ENCODE measurements at places on chromosomes 16 and 17.
A peak's percentile ranks its signal among the peaks of the same experiment; 100 is the strongest.

DNA sequence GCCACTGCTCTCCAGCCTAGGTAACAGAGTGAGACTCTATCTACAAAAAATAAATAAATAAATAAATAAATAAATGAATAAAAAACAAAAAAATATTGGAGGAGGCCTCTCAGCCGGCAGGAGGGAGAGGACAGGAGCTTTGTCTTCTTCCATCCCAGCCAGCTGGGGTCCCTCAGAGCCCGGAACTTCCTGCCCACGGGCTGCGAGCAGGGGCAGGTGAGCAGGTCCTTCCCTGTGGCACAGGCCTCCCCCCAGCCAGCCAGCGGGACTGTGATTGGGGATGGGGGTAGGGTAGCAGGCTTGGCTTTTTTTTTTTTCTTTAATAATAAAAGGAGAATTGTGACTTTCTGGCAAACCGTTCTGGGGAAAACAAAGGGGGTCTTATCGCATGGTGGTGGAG lies 10.1 kb downstream of the SMTNL2 start:
- no peak for DNase-seq

- peak; percentile 12 for DNase-seq
Observed at GRCh38 chr17:48307814-48308411, 122.1 kb downstream of the SKAP1 start.

DNA sequence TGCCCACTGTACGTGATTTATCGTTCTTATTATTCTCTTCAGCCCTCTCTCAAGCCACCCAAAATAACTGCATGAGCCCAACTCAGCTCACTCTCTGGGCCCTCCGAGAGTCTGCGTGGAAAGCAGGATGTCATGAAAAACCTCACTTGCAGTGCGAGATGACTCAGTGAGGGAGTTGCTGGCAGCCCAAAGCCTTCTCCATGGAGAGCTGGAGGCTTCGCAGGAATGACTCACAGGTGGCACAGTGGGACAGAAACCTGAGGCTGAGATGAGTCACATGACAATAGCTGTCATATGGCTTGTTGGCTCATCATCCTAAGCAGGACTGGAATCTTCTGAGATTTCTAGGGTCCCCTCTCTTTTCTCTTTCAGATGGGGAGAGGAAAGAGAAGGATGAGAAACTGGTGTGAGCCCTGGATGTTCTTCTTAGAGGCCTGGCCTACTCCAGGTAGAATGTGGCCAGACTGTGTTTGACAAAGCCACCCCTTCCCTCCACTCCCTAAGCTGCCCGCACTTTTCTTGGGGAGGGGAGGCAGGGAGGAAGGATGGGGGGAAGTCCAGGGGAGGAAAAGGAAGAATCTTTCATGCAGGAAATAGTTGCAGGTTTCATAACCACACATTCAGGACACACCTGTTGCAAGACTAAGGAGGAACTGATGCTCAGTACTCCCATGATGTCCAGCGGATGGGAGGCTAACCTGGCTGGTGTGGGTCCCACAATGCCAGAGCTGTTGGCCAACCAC lies 160.6 kb upstream of the RPL38 start:
- DNase-seq: no peak

DNA sequence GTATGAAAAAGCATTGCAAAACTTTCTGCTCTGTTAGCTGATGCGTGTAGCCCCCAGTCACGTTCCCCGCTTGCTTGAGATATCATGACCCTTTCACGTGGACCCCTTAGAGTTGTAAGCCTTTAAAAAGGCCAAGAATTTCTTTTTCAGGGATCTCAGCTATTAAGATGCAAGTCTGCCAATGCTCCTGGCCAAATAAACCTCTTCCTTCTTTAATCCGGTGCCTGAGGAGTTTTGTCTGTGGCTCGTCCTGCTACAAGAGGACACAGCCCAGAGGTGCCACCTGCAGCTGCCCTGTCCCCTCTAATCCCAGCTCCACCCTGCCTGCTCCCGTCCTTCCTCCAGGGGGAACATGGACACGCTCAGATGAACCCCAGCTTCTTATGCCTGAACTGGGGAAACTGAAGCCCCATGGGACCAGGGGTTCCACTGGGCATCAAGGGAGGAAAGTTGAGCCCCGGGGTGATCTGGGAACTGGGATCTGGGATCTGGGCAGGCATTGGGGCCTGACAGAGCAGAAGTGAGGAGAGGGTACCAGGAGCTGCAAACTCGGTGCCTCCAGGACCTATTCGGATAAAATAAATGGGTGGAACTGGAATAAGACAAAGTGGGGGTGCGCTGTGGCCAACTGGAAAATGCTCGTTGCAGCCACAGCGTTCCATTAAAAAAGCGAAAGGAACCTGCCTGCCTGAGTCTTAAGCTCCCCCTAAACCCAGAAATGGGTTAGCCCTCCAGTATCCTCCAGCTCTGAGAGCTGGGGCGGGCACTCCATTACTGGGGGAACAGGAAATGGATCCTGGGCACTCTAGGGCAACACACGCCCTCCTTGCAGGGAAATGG lies 19.7 kb downstream of the QPRT start:
- DNase-seq: no peak

GRCh38 chr17:307741-308507 lies 44.7 kb downstream of the RPH3AL start:
- DNase-seq: no peak

DNA sequence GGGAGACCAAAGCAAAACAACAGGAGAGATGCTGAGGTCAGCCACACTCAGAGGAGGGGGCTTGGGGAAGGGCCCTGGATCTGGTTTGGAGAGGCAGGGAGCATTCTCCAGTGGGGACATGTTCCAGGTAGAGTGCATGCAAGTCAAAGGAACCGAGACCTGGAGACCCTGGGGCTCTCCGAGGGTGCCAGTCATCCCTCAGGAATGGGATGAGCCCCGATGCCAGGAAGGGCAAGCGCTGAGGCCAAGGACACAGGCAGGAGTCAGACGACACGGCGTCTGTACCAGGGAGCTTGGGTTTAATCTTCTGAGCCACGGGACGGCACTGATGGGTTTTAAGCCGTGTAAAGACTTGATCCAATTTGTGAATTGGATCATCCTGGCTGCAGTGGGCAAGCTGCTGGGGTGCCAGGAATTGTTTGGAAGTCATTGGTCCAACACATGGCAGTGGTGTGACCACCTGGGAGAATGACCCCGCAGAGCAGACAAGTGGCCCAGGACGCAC lies 32.9 kb upstream of the ANKRD40CL start:
- no peak for DNase-seq

DNA sequence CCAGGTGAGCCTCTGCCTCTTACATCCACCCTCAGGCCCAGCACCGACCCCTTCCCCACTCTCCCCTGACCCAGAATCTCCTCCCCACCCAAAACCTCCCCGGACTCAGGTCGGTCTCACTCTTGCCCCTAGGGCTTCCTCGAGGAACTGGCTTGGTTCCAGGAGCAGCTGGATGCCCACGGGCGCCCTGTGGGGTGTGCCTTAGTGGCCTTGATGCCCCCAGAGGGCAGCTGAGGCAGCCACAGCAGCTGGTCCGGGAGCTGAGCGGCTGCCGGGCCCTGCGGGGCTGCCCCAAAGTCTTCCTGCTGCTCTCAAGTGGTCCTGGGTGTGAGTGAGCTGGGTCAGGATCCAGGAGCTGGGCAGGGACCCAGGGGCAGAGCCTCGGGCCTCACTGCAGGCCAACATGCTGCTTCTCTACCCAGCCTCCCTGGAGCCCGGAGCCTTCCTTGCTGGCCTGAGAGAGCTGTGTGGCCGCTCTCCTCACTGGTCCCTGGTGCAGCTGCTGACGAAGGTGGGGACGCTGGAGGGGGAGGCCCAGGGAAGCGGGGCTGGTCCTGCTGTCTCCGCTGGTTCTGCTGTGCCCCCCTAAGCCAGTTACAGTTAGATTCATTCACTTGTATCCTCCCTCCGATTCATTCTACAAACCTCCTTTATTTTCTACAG lies 9.6 kb downstream of the ZNF213 start:
- no peak for DNase-seq

GRCh38 chr17:900336-900934 lies 79.1 kb downstream of the NXN start:
- DNase-seq: no peak

GRCh38 chr17:70882504-70882903 lies 713.2 kb downstream of the KCNJ2 start:
- DNase-seq: no peak

GRCh38 chr17:66953630-66954020 lies 10.9 kb upstream of the CACNG4 start:
- DNase-seq: no peak

DNA sequence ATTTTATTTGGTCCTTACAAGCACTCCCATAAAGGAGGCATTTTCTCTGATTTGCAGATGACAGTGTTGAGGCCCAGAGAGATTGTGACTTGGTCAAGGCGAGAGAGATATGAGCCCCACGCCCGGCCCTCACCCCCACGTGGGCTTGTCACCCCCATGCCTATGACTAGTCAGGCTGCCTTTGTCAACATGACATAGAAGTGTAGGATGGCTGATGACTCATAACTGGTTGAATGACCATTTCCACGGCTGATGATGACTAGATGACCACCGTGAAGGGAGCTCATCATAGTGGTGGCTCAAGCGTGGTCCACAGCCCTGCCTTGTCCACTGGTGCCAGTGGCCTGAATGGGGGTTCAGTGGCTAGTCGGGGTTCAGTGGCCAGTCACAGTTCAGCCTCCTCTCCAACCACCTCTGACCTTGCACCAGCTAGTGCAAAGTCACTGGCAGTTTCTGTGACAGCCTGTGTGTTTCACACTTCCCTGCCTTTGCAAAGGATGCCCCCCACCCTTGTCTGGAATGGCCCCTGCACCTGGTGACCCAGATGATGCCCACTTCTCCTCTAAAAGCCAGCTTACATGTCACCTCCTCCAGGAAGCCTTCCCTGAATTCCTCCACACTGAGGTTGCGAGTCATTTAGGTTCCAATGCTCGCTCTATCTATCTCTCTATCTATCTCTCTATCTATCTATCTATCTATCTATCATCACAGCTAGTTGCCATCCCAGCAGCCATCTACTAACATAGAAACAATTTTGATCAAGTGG lies 3.8 kb upstream of the WSCD1 start:
- no peak for DNase-seq

- DNase-seq: no peak
Observed at GRCh38 chr16:84013787-84014569, 28.6 kb downstream of the SLC38A8 start.

- DNase-seq: no peak
Observed at GRCh38 chr16:4233431-4233830, 8.4 kb downstream of the SRL start.

- no peak for DNase-seq
Observed at GRCh38 chr16:10033556-10033955, 148.7 kb downstream of the GRIN2A start.

- DNase-seq: no peak
Observed at GRCh38 chr16:30383521-30383920, 1.2 kb upstream of the SEPTIN1 start.

DNA sequence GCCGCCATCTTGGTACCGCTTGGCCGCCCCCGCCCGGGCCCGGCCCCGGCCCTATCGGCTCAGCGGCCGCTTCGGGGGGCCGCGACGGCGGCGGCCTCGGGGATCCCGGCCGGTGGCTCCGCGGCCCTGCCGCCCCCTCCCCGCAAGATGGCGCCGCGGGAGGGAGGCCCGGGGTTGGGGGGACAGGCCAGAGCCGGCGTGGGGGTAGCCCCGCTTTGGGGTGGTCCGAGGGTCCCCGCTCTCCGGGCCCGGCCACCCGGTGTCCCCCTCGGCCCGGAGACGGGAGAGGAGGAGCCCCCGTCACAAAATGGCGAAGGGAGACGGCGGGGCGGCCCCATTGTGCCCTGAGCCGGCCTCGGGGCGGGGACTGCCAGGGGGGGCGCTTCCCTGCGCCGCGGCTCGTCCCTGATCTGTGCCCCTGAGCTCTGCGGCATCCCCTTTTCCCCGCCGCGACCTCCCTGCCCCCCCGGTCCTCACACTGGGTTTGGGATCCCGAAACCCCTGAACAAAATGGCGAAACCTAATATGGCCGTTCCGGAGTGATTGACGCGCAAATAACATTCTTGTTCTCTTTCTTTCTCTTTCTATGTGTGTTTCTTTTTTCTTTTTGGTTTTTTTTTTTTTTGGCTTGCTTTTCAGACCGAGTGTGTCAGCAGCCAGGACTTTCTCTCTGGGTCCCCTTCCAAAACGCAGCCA lies 986 bp downstream of the HAPSTR1 start:
- DNase-seq: no peak

DNA sequence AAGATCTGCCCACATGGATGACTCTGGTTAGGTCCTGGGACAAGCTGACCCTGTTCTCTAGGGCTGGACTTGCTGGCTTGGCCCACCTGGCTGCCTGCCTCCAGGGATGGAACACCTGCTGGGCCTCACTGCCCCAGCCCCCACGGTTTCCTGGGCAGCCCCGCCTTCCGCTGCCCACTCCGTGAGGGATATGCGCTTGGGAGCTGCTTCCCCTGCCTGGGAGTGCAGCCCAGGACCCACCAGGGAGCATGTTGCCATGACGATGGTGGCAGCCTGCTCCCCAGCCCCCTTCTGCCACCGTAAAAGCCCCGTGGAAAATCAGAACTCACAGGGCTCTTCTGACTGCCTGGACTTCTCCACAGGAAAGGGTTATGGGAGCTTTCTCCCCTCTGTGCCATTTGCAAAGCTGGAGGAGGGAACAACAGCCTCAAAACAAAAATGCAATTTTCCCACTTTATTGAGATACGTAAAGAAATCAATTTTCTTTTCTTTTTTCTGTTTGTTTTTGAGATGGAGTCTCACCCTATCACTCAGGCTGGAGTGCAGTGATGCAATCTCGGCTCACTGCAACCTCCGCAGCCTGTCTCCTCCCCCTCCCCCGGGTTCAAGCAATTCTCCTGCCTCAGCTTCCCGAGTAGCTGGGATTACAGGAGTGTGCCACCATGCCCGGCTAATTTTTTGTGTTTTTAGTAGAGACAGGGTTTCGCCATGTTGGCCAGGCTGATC lies 18.0 kb upstream of the GAS7 start:
- DNase-seq: no peak

- DNase-seq: no peak
Observed at GRCh38 chr16:48596326-48596725, 13.7 kb downstream of the N4BP1 start.

GRCh38 chr16:65665586-65665985 lies 543.7 kb upstream of the CDH11 start:
- DNase-seq: no peak

DNA sequence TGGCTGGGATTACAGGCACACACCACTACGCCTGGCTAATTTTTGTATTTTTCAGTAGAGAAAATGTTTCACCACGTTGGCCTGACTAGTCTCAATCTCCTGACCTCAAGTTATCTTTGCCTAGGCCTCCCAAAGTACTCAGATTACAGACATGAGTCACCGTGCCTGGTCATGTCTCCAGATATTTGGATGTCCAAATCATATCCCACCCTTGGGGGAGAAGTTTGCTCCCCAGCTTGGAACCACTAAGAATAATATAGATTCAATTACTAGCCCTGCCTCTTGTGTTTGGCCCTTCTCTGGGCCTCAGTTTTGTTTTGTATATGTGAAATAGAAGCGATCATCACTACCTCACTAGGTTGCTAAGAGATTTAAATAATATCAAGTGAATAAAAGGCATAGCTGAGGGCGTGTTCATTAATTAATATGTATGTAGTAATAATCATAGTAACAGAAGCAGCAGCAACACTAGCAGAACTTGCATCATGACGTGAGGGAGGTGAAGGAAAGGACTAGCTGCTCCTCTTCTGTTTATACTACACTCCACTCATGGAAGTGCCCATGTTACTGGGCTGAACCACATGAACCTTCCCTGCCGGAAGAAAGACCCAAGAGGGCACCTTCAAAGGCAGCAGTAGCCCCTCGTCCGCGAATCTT lies 253.6 kb upstream of the XYLT1 start:
- no peak for DNase-seq
